Sciatic nerve (tissue), 2 donors: ENCODE measurements at places on chromosomes 2 and 18. TPM values are rescaled to one million over a fixed set of nuclear protein-coding genes. Genes with fewer than 3 reads are reported as not detected.

DNA sequence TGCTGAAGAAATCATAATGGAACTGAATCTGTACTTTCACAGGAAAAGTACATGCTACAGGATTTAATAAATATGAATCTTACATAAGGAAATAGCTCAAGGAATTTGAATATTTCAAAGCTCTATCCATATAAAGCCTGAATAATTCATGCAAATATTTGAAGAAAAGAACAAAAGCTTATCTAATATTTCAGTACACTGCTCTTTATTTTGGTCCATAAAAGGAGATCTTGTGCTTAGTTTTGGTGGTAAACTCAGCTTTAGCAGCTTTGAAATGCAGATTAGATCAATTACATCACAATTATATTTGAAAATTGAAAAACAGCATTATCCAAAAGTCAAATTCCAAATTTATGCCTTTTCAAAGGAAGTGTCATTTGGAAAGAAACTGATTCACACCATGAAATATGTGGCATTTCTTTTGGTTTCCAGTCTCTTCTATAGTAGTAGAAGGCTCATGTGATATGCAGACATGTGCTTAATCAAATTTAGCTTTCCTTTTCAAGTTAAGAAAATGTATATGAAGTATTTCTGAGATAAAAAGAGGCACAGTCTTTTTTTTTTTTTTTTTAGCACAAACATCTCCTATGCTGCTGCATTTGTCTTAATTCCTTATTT lies 42.1 kb upstream of the MAP4K3 start:
- DNase-seq, result no peak

The STARD6 gene
- 0.85 TPM for total RNA-seq

The GPR39 gene
- 0.31 TPM for total RNA-seq

DNA sequence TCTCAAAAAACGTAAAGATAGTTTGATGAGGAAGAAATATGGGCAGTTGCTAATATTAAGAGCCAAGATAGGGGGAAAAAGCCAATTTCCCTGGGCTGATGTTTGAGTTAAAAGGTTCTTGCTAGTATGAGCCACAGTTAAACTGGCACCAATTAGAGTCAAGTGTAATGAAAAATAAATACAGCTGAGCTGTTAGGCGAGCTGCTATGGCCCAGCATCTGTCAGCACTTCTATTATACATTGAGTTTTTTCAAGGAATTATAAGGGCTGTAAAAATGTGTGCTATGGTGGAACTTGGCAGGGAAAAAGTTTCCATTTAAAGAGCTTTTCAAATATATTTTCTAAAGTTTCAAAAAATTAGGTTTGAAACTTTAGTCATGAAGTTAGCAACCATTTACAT lies 279.6 kb downstream of the CYRIA start:
- no peak for DNase-seq

GRCh38 chr2:109231996-109232705 lies 103.1 kb downstream of the SH3RF3 start:
- no peak for DNase-seq

DNA sequence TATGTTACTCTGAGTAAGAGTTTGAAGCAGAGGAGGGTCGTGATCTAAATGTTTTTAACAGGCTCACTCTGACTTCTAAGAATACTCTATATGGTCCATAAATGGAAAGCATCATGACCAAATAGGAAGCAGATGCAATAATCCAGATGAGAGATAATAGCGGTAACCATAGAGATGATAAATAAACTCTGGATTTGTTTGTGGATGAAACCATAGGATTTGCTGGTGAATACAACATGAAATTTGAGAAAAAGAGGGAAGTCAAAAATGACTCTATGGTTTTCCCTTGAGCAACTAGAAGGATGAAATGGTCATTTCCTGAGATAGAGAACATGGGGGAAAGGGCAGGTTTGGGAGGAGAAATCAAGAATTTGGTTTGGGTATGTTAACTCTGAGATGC lies 3.9 kb downstream of the HEATR5B start:
- no peak for DNase-seq
